ENCODE measurements at places on chromosomes 12 and 14.

GRCh38 chr12:52277486-52278245, 3.2 kb downstream of the KRT86 start:
- DNase-seq, result no peak

DNA sequence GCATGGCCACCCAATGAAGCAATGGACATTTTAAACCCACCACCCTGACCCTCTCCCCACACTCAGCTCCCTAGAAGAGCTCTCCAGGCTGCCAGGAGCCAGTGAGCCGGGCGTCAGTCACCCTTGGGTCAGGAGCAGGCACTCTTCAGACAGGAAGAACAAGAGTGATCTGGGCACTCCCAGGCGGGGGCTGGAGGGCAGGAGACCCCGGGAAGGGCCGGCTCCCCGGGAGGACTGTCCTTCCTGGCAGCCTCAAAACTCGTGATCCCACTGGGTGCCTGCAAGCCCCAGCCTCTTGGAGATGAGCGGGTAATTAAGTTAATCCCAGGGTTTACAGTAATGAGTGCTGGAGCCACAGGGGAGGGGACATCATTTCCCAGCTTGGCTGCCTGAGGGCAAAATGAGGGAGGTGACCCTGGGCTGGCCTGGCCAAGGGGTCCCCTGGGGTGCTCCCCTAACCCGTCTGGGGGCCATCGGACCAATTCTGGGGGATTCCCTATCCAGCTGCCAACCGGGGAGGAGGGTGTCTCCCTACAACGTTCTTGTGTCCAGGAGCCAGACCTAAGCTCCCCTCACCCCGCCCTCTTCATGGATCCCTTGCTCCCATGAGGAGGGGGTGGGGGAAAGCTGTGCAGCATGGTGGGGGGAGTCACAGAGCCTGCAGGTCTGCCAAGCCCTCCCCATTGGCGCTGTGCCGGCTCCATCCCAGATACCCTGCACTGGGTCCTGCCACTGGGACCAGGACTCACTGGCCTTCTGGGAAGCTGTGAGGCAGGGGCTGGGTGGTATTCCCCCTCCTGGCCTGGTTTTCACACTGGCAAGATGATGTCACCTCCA, 59.2 kb downstream of the CCNK start:
- no peak for DNase-seq

DNA sequence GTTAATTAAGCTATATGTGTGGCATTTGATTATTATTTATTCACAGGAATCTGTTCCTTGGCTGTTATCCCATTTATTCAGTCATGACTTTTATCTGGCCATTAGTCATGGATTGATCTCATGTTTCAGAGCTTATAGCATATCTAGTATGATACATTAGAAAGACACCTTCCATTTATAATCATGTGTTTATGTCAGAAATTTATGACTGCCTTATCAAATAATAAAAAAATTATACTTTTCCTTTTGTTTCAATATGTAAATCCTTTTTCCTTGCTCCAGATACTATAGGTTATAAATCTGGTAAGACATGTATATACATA, 248.0 kb upstream of the PDE3A start:
- no peak for DNase-seq

GRCh38 chr12:28527631-28528249, 337.5 kb downstream of the CCDC91 start:
- DNase-seq, result no peak

- no peak for DNase-seq
Observed at GRCh38 chr12:2662524-2662923, 132.2 kb upstream of the FKBP4 start.

- no peak for DNase-seq
Observed at GRCh38 chr12:24760606-24761378, 188.1 kb downstream of the BCAT1 start.

DNA sequence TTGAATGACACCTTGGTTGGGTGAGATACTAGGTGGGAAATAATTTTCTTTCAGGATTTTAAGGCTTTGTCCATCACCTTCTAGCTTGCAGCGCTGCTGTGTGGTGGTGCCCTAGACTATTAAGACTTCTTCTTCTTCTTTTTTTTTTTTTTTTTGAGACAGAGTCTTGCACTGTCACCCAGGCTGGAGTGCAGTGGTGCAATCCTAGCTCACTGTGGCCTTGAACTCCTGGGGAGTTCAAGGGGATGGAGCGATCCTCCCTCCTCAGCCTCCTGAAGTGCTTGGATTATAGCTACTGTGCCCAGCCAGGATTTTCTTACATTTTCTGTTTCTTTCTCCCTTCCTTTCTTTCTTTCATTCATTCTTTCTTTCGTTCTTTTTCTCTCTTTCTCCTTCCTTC, 10.3 kb upstream of the MTA1 start:
- no peak for DNase-seq

- no peak for DNase-seq
Observed at GRCh38 chr12:26513363-26514043, 318.1 kb downstream of the SSPN start.

DNA sequence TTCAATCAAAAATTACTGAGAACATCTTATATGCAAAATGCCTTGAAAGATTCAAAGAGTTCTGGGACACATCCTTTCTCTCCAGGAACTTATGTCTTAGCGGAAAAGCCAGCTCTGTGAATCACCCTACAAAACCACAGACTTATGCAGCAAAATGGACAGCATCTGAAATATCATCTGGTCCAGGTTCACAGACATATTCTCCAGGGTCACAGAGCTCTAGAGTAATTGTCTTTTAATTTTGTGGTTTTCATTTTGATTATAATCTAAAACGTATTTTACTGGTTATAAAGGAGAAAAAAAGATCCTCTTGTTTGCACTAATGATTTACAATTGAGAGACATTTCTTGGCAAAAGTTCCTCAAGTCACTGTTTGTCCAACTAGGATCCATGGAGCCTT, 246.2 kb downstream of the MSRB3 start:
- DNase-seq, result no peak
